ENCODE measurements at places on chromosomes 5 and 9.

- DNase-seq, result no peak
These were observed 167.7 kb downstream of the CCDC192 start for GRCh38 chr5:127870914-127871313.

GRCh38 chr5:16245956-16246355 is 66.4 kb upstream of the MARCHF11 start:
- DNase-seq, result no peak

DNA sequence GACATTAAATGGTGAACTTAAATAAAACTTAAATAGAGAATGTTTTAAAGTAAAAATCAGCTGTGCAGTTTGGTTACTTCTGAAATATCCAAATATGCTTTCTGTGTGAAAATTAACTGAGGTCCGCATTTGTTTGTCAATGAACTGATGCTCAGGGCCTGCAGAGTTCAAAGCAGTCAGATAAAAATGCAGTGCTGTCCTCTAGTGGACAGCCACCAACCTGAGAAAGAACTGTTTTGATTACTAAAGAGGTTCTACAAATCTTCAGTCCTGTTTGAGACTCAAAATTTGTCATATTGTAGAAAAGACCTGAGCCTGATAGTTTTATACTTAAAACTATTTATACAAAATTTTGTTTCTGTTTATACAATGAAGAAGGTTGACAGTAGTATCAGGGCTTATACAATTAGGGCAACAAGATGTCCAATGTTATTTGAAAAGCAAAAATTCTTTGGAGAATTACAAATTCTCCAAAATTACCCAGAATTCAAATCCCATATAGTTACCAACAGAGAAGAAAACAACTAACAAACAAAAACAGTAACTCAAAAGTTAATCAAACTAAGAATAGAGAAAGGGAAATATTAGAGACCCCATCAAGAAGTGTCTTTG is 232.3 kb upstream of the TBCA start:
- DNase-seq, result no peak

DNA sequence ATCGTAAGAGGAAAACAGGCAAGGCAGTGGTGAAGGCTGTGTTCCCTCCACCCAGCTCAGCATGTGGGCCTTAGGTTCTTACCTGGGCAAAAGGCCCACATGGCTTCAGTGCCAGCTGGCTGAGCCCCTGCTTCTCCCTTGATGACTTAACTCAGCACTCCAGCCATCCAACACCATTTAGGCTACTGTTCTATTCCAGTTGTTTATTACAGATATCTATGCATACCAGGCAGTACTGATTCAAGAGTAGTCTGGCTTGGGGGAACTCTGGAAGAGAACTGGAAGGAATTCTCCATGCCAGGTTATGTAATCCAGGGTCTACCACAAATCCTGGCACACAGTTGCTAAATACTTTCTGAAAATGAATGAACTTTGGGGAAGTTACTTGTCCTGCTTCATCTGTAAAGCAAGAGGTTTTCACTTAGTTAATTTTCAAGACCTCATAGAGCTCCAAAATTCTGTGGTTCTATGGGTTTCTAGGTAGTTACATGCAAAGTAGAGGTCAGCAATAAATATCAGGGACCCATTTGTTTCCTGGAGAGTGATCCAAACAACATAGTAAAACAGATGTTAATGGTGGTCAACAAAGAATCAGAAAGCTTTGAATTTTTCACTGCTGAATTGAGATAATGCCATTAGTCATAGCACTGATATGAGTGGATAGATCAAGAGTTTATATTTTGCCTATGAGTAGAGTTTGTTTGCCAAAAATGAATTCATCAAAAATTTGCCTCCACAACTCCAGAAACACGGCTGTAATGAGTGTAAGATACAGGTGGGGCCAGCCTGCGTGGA is 88.2 kb upstream of the OSMR start:
- no peak for DNase-seq

DNA sequence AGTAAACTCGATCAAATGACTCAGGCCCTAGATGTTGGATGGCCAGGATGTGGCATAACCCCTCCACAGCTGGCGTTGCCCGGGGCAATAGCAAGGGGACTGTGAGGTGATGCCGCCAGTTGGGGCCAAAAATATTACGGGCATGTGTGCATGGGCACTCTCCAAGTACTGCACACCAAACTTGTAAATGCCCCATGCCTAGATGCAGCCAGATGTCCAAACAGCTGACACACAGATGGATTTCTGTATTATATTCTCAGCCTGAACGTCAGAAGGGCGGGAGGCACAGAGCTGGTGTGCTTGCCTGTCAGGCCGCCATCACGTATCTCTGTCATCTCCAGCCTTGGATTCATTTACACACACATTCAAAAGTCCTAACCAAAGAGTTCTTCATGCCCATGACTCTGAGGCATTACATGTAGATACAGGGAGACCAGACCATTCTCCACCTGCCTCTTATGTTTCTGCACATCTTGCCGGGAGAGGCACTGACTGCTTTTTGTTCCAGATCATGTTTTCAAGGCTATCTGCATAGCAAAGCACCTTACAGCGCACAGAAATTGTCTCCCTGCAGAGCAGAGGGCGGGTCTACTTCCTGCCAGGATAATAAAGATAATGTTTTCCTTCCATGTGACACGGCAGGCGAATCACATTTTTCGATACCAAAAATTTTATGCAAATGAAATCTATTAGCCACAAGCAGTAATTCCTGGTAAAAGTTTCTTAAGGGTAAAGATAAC is 200.9 kb upstream of the ADAMTS16 start:
- DNase-seq, result no peak

GRCh38 chr5:120228262-120229031 is 235.7 kb upstream of the PRR16 start:
- no peak for DNase-seq

- DNase-seq, result no peak
These were observed 40.2 kb downstream of the SLC1A3 start for GRCh38 chr5:36646507-36647023.

- DNase-seq, result no peak
These were observed 34.9 kb upstream of the TIFAB start for GRCh38 chr5:135487037-135487395.

DNA sequence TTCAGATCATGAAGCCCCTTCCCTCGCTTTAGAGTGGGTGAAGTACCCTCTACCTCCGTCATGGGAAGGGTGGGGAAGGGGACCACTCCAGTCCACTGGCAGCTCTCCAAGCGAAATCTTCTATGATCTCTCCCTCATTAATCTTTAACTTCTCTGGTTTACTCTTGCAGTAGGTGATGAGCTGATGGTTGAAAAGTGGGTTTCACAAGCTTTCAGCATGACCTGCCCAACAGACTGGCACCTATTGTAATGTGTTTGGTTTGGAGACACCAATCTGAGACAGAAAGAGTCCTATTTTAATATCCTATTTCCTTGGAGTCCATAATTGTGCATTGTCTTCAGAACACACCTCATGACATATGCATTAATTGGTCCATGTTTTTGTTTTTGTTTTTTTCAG is 70.8 kb upstream of the TGFBR1 start:
- no peak for DNase-seq

DNA sequence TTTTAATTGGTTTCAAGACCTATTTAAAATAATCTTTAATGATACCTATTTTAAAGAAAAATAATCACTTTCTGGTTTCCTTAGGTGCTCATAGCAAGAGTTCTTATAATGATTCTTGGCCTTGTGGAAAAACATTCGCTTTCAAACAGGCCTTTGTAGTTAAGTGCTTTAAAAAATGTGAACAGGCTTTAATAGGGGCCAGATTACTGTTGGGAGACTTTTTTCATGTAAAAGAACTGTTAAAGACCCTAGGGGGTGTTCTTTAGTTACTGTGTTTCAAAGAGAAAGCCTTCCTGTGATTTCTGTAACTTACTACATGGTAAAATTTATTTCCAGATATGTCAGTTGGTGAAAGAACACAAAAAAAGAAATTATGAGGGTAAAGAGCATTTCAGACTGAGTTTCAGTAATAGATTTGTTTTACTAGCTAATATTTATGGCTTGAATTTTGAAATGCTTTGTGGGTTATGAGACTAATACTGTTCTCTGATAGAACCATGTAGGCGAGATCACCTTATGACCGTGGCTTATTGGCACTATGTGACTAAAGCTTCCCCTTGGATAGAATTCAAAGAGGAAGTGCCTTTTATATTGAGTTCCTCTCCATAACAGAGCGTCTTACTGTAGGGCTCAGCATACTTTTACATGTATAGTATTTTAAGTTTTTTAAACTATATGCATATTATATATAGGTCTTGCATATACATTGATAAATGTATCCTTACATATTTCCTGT is 70.7 kb downstream of the CSNK1G3 start:
- no peak for DNase-seq

DNA sequence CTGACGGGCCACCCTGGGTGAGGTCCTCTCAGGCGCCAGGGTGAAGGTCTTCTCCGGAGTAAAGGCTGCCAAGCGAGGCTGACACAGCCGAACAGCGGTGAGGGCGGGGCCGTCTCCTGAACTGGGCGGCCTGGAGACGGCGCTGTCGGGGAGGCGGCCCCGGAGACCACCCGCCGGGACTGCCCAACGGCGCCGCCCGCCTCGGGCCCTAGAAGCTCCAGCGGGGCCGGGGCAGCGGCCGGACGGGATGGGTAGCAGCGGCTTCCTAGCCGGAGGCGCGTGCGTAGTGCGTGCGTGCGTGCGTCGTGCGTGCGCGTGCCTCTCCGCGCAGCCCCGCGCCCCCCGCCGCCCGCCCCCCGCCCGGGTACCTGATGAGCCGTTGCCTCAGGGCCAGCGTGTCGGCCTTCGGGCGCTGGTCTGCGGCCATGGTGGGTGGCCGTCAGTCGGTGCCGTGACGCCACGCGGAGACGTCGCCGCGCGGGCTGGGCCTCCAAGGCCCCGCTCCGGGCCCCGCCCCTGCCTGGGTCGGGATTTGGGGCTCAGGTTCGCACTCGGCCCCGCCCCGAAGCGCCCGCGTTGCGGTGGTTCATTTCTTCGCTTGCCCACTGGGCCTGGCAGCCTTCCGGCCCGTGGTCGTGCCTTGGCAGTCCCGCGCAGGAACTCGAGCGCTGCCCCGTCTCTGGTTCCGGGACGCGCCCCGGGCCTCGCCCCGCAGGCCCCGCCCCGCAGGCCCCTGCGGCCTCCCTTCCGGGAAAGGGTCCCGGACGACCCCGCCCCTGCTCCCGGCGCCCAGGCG is at the start of gene PHYKPL:
TSS of gene PHYKPL (minus strand) at position 679 of the 796 bp plus-strand sequence. CDS start at position 427, 252 bp downstream.
- peak; percentile 48 for DNase-seq

- no peak for DNase-seq
These were observed 24.3 kb upstream of the KCNV2 start for GRCh38 chr9:2693056-2693455.

DNA sequence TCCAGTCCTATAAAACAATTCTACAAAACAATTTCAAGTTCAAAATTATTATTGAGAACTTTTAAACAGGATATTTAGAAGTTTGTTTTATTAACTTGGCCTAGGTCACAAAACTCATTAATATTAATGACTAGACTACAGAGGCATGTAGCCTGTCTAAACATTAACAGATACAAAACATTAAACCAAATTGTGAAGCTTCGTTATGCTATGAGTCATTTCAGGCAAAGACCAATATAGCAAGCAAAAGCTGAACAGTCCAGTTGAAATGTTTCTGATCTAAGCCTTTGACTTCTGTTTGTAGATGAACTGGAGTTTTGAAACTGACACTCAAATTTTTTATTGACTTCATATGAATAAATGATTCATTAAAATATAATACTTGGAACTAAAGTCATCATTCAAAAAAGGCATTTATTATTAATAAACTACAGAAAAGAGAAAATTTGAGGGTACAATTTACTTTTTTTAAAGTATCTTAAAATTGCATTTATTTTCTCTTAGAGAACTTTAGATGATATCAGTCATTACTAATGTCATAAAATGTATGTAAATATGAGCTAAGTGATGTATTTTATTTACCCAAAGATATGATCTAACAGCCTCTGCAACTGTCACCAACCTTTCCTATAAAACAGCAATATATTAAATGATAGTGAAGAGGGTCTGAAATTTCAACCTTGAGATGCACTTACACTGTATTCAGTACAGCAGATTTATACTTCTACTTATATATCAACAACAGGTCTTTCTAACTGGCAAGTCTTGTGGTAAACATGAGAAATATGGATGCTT is 188.8 kb downstream of the COMMD10 start:
- no peak for DNase-seq

- no peak for DNase-seq
These were observed 95.2 kb downstream of the MVB12B start for GRCh38 chr9:126421567-126422428.
